Stimulated activated CD4-positive, alpha-beta T cell treated with anti-CD3 and anti-CD28 coated beads, TNF-alpha, amount 100 ng/mL, for 1 hour (primary cell): ENCODE measurements at places on chromosomes 12 and 14.

- DNase-seq, result no peak
These were observed 20.0 kb upstream of the GCH1 start for GRCh38 chr14:54922598-54922997.

GRCh38 chr14:71006200-71006563 lies 98.9 kb downstream of the PCNX1 start:
- no peak for DNase-seq

GRCh38 chr12:113244047-113244460 lies 22.8 kb downstream of the TPCN1 start:
- no peak for DNase-seq

DNA sequence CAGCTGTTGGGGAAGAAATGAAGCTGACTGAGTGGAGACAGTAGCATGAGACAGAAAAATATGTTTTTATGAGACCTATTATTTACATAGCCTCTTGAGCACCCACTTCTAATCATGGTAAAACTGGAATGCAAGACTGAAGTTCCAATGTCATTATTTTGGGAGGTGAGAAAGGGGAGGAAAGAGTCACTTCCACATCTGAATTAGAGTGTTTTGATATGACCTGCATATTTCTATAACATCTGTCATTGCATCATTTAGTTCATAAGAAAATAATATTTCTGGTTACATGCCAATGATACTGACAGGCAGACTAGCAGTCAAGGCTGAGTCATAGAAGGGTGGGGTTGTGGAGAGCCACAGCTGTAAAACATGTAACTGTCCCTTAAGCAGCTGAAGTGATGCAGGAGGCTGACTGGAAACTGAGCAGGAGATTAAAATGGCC lies 26.7 kb downstream of the NTN4 start:
- DNase-seq, result no peak
